Psoas muscle (tissue), 8 donors: ENCODE measurements at places on chromosomes 12 and 14. TPM values are rescaled to one million over a fixed set of nuclear protein-coding genes. Genes with fewer than 3 reads are reported as not detected.

Gene DAAM1
- 7.0 TPM for total RNA-seq

Gene GPR84
- not detected for total RNA-seq

Gene SMCO3
- total RNA-seq, result not detected

DNA sequence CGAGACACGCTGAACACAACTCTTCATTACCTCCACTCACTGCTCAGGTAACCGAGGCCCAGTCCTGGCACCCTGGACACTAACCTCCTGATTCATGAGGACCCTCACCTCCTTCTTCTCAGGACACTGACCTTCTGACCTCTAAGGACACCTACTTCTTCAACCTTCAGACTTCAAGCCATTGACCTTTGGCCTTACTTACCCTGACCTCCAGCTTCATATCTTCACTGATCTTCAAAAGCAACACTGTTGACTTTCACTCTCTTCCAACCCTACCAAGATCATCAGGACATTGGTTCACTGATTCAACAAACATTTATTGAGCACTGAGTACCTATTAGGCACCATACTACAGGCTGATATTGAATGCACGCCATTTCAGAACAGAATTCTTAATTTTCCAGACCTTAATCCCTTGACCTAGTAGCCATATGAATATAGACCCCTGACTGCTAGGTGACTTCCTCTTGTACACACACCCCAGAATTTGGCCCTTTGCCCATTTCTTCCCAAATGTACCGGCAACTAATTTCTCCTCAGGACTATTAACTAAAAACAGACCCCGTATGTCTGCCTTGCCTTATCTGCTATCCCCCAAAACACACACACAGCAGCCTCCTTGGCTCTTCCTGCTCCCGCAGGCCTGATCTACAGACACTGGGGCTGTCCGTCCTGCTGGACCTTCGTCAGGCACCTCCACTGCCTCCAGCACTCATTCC is 5.8 kb downstream of the ARHGEF40 start:
- H3K27me3 ChIP-seq, result no peaks in the 10 kb centered on the region
- H3K4me1 ChIP-seq, result peaks cover 8% of the 10 kb centered on the region
- peaks cover 4% of the 10 kb centered on the region for H3K36me3 ChIP-seq
- H3K27ac ChIP-seq, result no peak overlapping the region
- no peak overlapping the region for H3K4me3 ChIP-seq

Gene SSTR1
- 0.56 TPM for total RNA-seq

Gene CRADD
- 14.9 TPM for total RNA-seq

Gene GPR65
- 0.34 TPM for total RNA-seq

DNA sequence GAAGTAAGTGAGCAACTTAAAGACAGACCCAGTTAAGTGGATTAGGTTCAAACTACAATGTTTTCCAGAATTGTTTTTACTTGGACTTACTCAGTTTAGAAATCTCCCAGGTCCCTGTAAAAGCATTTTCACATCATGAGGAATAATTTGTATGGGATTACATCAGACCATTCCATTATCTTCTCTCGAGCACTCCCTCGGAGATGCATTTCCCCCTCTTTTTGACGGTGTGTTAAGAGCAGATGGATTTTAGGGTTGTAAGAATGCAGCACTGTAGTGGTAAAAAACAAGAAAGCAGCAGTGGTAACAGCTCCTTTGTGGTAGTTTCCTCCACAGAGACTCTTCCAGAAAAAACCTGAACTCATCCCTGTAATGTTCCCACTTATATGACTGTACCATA is 488.4 kb downstream of the BCAT1 start:
- no peak for DNase-seq
- no peaks in the 10 kb centered on the region for H3K4me1 ChIP-seq
- no peaks in the 10 kb centered on the region for H3K36me3 ChIP-seq
- no peak overlapping the region for H3K27ac ChIP-seq
- no peak overlapping the region for H3K4me3 ChIP-seq

DNA sequence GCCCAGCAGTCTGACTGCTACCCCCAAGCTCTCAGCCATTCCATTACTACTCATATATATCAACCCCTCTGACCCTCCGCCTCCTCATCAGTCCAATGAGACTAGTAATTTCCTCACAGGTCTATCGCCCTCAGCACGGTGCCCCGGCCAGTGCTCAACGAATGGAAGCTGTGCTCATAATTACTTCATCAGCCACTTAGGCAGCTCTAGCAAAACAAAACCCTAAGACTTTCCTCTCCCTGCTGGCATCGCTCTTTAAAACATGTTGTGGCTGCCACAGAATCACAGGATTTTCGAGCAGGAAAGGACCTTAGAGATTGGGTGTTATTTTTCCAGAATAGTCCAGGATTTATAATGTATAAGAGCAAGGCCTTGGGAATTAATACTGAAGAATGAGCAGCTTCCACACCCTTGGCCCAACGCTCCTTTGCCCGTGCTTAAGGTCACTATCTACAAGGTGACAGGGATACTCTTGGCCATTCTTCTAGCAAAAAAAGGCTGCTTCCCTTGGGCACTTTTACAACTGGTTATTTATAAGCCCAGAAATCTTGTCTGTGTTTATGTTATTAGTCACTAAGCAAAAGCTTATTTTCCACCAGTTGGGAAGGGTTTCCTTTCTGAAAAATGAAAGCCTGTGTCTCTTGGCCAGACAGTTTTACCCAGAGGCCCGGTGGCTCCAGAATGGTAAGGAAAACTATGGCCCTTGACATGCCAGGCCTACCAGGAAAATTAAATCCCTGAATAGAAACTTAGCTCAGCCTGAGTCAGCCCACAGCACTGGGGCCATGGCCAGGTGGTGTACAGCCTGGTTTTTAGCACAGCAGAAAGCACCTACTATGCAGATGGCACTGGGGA is 47.9 kb downstream of the NUAK1 start:
- H3K36me3 ChIP-seq, result peaks cover 12% of the 10 kb centered on the region
- no peaks in the 10 kb centered on the region for H3K27me3 ChIP-seq
- DNase-seq, result peak; percentile 62
- peaks cover 38% of the 10 kb centered on the region for H3K4me1 ChIP-seq
- no peak overlapping the region for H3K4me3 ChIP-seq
- peak overlapping the region; percentile 82 for H3K27ac ChIP-seq

GRCh38 chr14:96407935-96408570 is 16.1 kb downstream of the AK7 start:
- no peaks in the 10 kb centered on the region for H3K27me3 ChIP-seq
- H3K4me3 ChIP-seq, result no peak overlapping the region
- H3K36me3 ChIP-seq, result no peaks in the 10 kb centered on the region
- no peak overlapping the region for H3K27ac ChIP-seq

DNA sequence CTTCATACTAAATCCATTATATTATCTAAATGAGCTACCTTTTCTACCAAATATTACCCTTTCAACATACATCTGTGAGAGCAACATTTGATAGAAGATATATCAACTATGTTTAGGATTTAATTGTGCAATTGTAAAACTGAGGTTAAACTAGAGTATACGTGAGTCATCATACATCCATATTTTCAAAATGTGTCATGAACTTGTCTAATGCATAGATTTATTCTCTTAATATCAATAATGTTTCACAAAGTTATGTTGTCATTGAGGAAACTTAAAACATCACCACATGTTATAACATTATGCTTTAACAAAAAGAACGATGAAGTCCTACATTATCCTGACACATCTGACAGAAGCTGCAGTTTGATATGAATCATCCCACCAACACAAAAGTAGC is 645.5 kb upstream of the NOVA1 start:
- DNase-seq, result no peak
- no peaks in the 10 kb centered on the region for H3K4me1 ChIP-seq
- no peak overlapping the region for H3K4me3 ChIP-seq
- H3K27ac ChIP-seq, result no peak overlapping the region

GRCh38 chr12:127760996-127761395 is 506.0 kb upstream of the TMEM132C start:
- H3K27me3 ChIP-seq, result no peaks in the 10 kb centered on the region
- H3K4me1 ChIP-seq, result no peaks in the 10 kb centered on the region
- no peak overlapping the region for H3K4me3 ChIP-seq
- no peaks in the 10 kb centered on the region for H3K36me3 ChIP-seq

Gene LTBP2
- total RNA-seq, result 15.5 TPM

Gene TAS2R42
- total RNA-seq, result not detected

GRCh38 chr14:72869407-72870329 is 24.2 kb downstream of the DPF3 start:
- H3K4me3 ChIP-seq, result no peak overlapping the region
- H3K27me3 ChIP-seq, result no peaks in the 10 kb centered on the region
- peak overlapping the region; percentile 32 for H3K27ac ChIP-seq
- peaks cover 19% of the 10 kb centered on the region for H3K4me1 ChIP-seq

Gene ZDHHC22
- not detected for total RNA-seq

Gene SIX1
- 58.0 TPM for total RNA-seq

- no peaks in the 10 kb centered on the region for H3K27me3 ChIP-seq
- H3K4me3 ChIP-seq, result no peak overlapping the region
- no peak for DNase-seq
- H3K27ac ChIP-seq, result peak overlapping the region; percentile 80
Observed at GRCh38 chr14:73746520-73747378, 32.6 kb upstream of the PNMA1 start.

Gene DNAJC22
- not detected for total RNA-seq

Gene SLC25A21
- 0.26 TPM for total RNA-seq

DNA sequence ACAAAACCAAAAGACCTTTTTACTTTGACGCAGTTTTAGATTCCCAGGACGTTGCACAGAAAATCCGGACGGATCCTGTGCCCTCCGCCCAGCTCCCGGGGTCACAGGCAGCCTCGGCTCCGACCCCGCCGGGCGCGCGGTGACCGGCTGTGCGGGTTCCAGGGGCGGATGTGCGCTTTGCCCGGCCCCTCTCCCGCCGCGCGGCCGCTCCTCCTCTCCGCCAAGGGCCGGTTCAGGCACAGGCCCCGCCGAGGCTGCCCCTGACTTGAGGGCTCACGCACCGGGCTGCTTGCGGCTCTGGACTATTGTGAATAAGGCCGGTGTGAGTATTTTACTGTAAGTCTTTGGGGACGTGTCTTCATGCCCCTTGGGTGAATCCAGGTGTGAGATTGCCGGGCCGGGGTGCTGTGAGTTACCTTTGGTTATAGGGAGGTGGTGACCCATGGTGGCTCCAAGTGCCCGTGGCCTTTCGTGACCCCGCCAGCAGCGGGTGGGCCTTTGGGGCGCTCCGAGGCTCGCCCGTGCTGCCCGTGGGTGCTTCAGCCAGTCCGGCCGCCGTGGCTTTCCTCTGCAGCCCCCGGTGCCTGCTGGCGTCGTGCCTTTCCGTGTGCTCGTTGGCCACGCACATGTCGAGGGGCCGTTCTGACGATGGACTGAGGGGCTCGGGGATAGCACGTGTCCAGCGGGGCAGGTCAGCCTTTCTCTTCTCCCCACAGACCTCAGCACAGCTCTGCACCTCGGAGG is 45.9 kb downstream of the NOC4L start:
- H3K36me3 ChIP-seq, result no peaks in the 10 kb centered on the region
- DNase-seq, result peak; percentile 32
- H3K4me3 ChIP-seq, result peak overlapping the region; percentile 84

Gene MIP
- not detected for total RNA-seq

Gene GNB3
- total RNA-seq, result 0.37 TPM

- H3K36me3 ChIP-seq, result no peaks in the 10 kb centered on the region
- H3K4me1 ChIP-seq, result no peaks in the 10 kb centered on the region
- H3K4me3 ChIP-seq, result no peak overlapping the region
- no peaks in the 10 kb centered on the region for H3K27me3 ChIP-seq
- no peak overlapping the region for H3K27ac ChIP-seq
Observed at GRCh38 chr12:127785540-127785939, 481.4 kb upstream of the TMEM132C start.

DNA sequence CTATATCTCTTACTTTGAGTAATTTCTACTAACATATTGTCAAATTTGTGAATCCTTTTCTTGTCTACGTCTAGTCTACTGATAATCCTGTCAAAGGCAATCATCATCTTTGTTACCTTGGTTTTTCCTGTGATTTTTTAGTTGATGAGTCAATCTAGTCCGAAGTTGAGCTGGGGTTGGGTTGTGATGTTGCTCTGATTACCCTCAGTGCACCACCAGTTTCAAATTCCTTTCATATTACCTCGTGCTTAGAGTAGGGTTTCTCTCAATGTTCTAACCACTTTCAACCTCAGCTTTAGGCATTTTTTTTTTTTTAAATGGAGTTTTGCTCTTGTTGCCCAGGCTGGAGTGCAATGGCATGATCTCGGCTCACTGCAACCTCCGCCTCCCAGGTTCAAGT is 186.8 kb downstream of the BTG1 start:
- no peaks in the 10 kb centered on the region for H3K27me3 ChIP-seq
- no peak overlapping the region for H3K27ac ChIP-seq
- H3K4me3 ChIP-seq, result no peak overlapping the region
- no peak for DNase-seq

DNA sequence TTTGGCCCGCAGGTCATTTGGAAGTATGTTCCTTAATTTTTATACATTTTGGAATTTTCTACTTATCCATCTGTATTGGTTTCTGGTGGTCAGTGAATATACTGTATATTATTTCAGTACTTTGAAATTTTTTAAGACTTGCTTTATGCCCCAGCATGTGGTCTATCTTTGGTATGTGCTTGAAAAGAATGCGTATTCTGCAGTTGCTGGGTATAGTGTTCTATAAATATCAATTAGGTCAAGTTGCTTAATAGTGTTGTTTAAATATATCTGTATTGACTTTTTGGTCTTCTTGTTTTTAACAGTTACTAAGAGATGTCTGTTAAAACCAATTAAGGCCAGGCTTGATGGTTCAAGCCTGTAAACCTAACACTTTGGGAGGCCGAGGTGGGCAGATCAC is 21.7 kb upstream of the SIX1 start:
- H3K4me3 ChIP-seq, result no peak overlapping the region
- H3K36me3 ChIP-seq, result no peaks in the 10 kb centered on the region
- no peak for DNase-seq

- DNase-seq, result no peak
- no peak overlapping the region for H3K4me3 ChIP-seq
- no peaks in the 10 kb centered on the region for H3K27me3 ChIP-seq
Observed at GRCh38 chr14:90509403-90509802, 112.6 kb downstream of the CALM1 start.

GRCh38 chr12:94756789-94757188 is 106.4 kb upstream of the TMCC3 start:
- H3K27ac ChIP-seq, result no peak overlapping the region
- no peaks in the 10 kb centered on the region for H3K4me1 ChIP-seq
- H3K4me3 ChIP-seq, result no peak overlapping the region
- DNase-seq, result no peak
- H3K27me3 ChIP-seq, result no peaks in the 10 kb centered on the region

- DNase-seq, result no peak
- no peak overlapping the region for H3K27ac ChIP-seq
Observed at GRCh38 chr14:93051600-93052546, 63.9 kb downstream of the ITPK1 start.

DNA sequence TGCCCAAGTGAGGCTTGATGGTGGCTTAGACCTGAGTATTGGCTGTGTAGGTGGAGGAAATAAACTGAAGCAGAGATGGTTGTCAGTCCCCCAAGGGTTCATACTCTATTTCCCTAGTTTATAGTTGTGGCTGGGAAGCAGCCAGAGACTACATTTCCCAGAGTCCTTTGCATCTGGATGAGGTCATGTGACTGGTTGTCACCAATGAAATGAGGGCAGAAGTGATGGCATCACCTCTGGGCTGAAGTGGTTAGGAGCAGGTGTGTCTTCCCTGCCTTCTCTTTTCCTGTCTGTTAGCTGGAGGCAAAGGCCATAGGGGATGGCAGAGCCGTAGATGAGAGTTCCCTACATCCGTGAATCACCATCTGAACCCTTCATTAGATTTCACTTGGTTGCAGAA is 16.3 kb upstream of the NOS1 start:
- DNase-seq, result no peak
- no peaks in the 10 kb centered on the region for H3K4me1 ChIP-seq
- H3K36me3 ChIP-seq, result no peaks in the 10 kb centered on the region
- H3K4me3 ChIP-seq, result no peak overlapping the region
